ENCODE measurements at places on chromosomes 4 and X.
A peak's percentile ranks its signal among the peaks of the same experiment; 100 is the strongest.

DNA sequence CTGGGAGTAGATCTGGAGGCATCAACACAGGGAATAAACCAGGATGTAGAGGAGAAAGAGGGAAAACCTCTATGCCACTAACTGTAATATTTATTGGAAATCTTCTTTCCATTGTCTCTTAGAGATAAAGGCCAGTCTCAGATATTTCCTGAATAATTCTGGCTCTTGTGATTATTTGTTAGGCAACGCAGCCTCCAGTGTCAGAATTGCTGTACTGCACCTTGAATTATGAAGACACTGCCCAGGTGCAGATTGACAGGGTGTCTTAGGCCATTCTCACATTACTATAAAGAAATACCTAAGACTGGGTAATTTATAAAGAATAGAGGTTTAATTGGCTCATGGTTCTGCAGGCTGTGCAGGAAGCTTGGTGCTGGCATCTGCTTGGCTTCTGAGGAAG, 100.7 kb upstream of the ZDHHC15 start:
- DNase-seq = no peak
- no peak overlapping the region for H3K4me3 ChIP-seq
- H3K27me3 ChIP-seq = no peaks in the 10 kb centered on the region
- H3K4me1 ChIP-seq = no peaks in the 10 kb centered on the region

GRCh38 chr4:32135642-32136041, 1415.5 kb downstream of the PCDH7 start:
- no peaks in the 10 kb centered on the region for H3K27me3 ChIP-seq
- no peak overlapping the region for H3K27ac ChIP-seq
- H3K36me3 ChIP-seq = no peaks in the 10 kb centered on the region
- no peak for DNase-seq
- H3K4me1 ChIP-seq = no peaks in the 10 kb centered on the region

DNA sequence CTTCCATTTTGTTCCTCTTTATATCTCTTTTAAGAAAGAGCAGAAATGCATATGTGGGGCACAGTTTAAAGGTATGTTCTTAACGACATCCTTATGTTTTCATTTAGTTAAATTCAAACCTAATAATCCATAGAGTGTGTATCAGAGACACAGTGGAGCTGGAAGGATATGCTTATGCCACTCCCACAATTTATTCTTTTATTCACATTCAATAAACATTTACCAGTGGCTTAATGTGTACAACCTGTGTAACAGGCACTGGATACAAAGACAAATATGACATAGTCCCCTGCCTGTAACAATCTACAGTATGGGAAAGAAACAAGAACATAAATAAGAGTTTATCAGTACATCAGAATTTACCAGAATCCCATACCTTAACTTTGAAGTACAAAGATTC, 22.4 kb upstream of the CORIN start:
- no peak overlapping the region for H3K4me3 ChIP-seq
- no peaks in the 10 kb centered on the region for H3K4me1 ChIP-seq
- no peak overlapping the region for H3K27ac ChIP-seq
- no peaks in the 10 kb centered on the region for H3K27me3 ChIP-seq
- no peaks in the 10 kb centered on the region for H3K36me3 ChIP-seq
- DNase-seq = no peak

GRCh38 chr4:156642161-156642560, 329.4 kb downstream of the PDGFC start:
- no peaks in the 10 kb centered on the region for H3K36me3 ChIP-seq
- no peaks in the 10 kb centered on the region for H3K27me3 ChIP-seq
- H3K4me3 ChIP-seq = no peak overlapping the region
- no peak overlapping the region for H3K27ac ChIP-seq
- no peak for DNase-seq
- no peaks in the 10 kb centered on the region for H3K4me1 ChIP-seq

DNA sequence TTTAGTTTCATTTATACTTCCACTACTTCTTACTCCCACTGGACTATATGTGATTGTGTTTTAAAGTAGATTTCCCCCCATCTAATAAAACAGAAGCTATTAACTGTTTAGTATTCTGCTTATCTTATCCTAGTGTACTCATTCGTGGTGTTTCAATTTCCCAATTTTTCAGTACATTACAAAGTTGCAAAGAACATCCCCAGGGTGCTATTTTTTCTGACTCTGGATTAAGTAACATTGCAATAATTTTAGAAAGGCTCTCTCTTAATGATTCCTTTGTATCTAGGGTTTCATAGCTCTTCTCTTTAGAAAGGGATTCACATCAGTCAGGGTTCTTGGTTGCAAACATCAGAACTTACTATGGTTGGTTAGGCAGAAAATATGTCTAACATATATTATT, 317.9 kb upstream of the DIPK2B start:
- H3K4me3 ChIP-seq = no peak overlapping the region
- no peak for DNase-seq
- no peaks in the 10 kb centered on the region for H3K27me3 ChIP-seq
- H3K4me1 ChIP-seq = no peaks in the 10 kb centered on the region
- H3K27ac ChIP-seq = no peak overlapping the region
- no peaks in the 10 kb centered on the region for H3K36me3 ChIP-seq

- peak overlapping the region; percentile 85 for H3K27ac ChIP-seq
- no peaks in the 10 kb centered on the region for H3K36me3 ChIP-seq
- no peaks in the 10 kb centered on the region for H3K27me3 ChIP-seq
- H3K4me3 ChIP-seq = peak overlapping the region; percentile 75
- no peak for DNase-seq
Measured at GRCh38 chrX:15790769-15791290, 546 bp downstream of the ZRSR2 start.

GRCh38 chr4:24802648-24803047, 7.3 kb downstream of the SOD3 start:
- H3K4me1 ChIP-seq = peaks cover 33% of the 10 kb centered on the region
- no peaks in the 10 kb centered on the region for H3K36me3 ChIP-seq
- H3K4me3 ChIP-seq = no peak overlapping the region
- H3K27me3 ChIP-seq = no peaks in the 10 kb centered on the region

- H3K27ac ChIP-seq = no peak overlapping the region
- no peak overlapping the region for H3K4me3 ChIP-seq
- no peaks in the 10 kb centered on the region for H3K27me3 ChIP-seq
Measured at GRCh38 chr4:16827794-16828724, 70.4 kb downstream of the LDB2 start.
